Trophoblast cell (in vitro differentiated cells and primary cell): ENCODE measurements at places on chromosomes 3 and 15.

DNA sequence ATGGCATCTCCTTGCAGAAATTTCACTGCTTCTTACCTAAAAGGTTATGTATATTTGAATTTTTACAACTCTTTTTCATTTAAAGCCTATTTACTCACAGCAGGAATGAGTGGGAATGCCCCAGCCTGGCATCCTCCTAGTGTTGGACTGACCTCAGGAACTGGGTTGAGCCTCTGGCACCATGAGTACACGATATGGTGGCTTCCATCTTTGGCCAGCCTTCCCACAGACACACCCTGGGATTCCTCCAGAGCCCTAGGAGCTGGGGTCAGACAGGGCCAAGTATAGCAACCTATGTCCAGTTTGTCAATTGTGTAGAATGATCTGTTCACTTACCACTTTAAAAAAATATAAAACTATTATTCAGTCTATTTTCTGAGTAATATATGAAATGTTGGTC, 57.2 kb upstream of the HEG1 start:
- no peak overlapping the region for H3K4me3 ChIP-seq
- no peaks in the 10 kb centered on the region for H3K27me3 ChIP-seq
- peaks cover 14% of the 10 kb centered on the region for H3K4me1 ChIP-seq
- H3K36me3 ChIP-seq, result no peaks in the 10 kb centered on the region
- H3K27ac ChIP-seq, result no peak overlapping the region

GRCh38 chr3:172102123-172102882, 62.9 kb downstream of the FNDC3B start:
- H3K27ac ChIP-seq, result no peak overlapping the region
- peaks cover 2% of the 10 kb centered on the region for H3K4me1 ChIP-seq
- H3K36me3 ChIP-seq, result peaks cover 3% of the 10 kb centered on the region
- H3K4me3 ChIP-seq, result no peak overlapping the region

DNA sequence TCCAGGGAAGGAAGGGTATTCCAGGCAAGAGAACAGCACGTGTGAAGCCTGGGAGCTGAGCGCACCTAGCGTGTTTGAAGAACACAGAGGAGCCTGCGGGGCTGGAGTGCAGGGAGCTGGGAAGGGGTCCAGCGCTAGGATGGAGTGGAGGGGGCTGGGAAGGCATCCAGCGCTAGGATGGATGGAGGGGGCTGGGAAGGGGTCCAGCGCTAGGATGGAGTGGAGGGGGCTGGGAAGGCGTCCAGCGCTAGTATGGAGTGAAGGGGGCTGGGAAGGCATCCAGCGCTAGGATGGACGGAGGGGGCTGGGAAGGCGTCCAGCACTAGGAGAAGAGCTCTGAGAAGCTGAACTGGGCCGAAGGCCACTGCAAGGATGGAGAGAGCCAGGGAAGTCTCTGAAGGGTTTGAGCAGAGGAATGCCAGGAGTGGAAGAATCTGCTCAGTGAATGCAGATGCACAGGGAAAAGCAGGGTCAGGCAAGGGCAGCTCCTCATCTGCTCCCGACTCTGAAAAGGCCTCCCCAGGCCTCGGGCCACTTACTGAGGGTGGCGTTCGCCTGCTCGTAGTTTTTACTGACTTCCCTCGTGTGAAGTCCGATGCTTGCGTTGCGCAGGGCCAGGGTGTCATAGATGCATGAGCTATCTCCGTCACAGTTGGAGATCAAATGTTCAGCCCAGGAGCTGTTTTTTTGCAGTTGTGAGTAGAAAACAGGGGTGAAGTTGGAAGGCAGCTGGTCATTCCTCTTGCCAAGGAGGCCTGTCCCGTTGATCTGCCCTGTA, 39.8 kb downstream of the MUC20 start:
- no peaks in the 10 kb centered on the region for H3K27me3 ChIP-seq
- no peak overlapping the region for H3K4me3 ChIP-seq
- DNase-seq, result no peak
- H3K27ac ChIP-seq, result no peak overlapping the region
- H3K36me3 ChIP-seq, result no peaks in the 10 kb centered on the region

DNA sequence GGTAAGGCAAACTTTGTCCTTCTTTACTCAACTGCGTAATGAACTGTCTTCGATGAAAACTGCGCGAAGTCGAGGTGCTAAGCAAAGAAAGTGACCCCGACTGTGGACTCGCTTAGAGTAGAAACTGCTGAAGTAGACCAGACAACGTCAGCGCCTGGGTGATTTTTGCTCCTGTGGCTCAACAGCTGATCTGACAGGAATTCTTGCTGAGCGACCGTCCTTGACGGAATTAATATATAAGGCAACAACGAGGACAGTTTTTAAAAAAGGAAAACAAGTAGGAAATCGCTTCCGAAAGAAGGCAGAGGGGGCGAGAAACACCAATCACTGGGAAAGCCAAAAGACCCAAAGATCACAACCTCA, 541 bp downstream of the RPS27L start:
- no peaks in the 10 kb centered on the region for H3K27me3 ChIP-seq
- H3K4me3 ChIP-seq, result peak overlapping the region; percentile 89
- peak; percentile 39 for DNase-seq
- H3K27ac ChIP-seq, result peak overlapping the region; percentile 96
- H3K36me3 ChIP-seq, result peaks cover 11% of the 10 kb centered on the region

- H3K27ac ChIP-seq, result no peak overlapping the region
- no peak for DNase-seq
- peaks cover 31% of the 10 kb centered on the region for H3K36me3 ChIP-seq
- H3K27me3 ChIP-seq, result no peaks in the 10 kb centered on the region
- H3K4me1 ChIP-seq, result peaks cover 6% of the 10 kb centered on the region
- H3K4me3 ChIP-seq, result no peak overlapping the region
Measured at GRCh38 chr3:58173029-58173668, 37.6 kb downstream of the DNASE1L3 start.

DNA sequence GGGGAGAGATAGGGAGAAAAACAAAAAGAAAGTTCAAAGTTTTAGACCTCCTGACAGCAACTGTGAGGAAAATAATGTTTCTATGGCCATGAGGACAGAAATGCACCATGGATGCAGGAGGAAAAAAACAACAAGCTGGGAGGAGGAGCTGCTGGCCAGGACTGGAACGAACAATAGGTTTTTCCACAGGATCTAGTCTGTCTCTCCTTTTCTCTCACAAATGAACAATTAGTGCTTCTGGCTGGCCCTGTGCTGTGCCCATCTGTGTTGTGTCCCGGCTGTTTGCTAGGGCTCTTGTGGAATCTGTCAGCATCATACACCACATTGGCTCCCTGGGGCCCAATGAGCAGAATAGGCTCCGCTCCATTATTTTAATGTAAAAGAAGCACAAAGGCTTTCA, 15.2 kb downstream of the GK5 start:
- peaks cover 2% of the 10 kb centered on the region for H3K36me3 ChIP-seq
- DNase-seq, result no peak
- no peaks in the 10 kb centered on the region for H3K27me3 ChIP-seq
- H3K4me3 ChIP-seq, result no peak overlapping the region
- peak overlapping the region; percentile 81 for H3K27ac ChIP-seq

DNA sequence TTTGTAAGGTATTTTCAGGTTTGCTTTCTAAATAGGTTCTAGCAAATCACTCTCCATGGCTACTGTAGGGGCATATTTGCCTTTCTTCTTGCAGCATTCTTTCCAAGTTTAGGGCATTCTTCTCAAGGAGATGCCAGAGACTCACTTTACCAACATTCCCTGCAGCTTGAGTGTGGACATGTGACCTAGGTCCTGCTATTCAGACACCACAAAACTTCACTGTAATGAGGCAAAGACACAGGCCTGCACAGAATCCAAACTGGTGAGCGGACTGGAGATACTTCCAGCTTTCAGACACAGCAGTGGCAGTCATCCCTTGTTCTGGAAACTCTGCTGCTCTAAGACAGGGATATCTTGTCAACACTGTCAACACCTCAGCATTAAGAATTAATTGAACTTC, 146.4 kb upstream of the PFN2 start:
- H3K27me3 ChIP-seq, result no peaks in the 10 kb centered on the region
- H3K4me1 ChIP-seq, result peaks cover 8% of the 10 kb centered on the region
- peak overlapping the region; percentile 8 for H3K27ac ChIP-seq
- DNase-seq, result no peak

DNA sequence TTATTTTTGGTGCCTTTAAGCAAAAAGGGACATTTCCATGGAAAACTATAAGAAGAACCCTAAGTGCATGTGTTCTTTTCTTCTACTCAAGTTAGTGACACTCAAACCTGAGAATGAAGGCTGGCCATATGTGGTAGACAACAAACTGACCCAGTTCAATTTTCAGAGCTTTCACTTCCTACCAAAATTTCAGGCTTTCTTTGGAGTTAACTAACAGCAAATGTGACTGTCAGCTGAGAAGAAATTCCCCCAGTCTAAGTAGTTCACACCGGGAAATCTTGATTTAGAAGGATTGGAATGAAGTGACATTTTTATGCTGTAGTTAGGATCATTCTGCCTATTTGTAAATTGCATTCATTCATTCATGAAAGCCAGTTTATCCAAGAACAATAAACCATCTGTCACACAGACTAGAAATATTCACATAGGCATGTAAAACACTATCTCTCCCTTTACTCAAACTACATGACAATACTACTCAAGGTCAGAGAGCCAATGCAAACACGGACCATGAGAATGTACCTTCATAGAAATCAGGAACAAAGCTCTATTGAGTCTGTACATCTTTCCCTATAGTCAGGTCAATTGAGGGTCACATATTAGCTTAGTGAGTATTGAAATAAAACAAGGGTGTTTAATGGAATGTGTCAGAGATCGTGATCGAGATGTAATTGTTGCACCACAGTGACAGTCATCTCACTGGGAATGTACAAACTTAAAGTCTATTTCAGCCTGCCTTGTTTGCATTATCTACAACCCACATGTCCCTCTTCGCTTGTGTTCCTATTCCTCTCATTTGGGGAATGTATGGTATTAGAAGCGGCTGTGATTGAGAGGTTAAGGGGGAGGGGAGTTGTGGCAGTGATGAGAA, 113.8 kb upstream of the TGFBR2 start:
- no peaks in the 10 kb centered on the region for H3K27me3 ChIP-seq
- DNase-seq, result peak; percentile 77
- no peak overlapping the region for H3K27ac ChIP-seq
- no peak overlapping the region for H3K4me3 ChIP-seq
- H3K4me1 ChIP-seq, result peaks cover 14% of the 10 kb centered on the region

GRCh38 chr3:73007992-73008712, 11.5 kb downstream of the PPP4R2 start:
- peaks cover 26% of the 10 kb centered on the region for H3K36me3 ChIP-seq
- H3K27ac ChIP-seq, result no peak overlapping the region
- H3K4me3 ChIP-seq, result no peak overlapping the region
- H3K4me1 ChIP-seq, result peaks cover 3% of the 10 kb centered on the region

DNA sequence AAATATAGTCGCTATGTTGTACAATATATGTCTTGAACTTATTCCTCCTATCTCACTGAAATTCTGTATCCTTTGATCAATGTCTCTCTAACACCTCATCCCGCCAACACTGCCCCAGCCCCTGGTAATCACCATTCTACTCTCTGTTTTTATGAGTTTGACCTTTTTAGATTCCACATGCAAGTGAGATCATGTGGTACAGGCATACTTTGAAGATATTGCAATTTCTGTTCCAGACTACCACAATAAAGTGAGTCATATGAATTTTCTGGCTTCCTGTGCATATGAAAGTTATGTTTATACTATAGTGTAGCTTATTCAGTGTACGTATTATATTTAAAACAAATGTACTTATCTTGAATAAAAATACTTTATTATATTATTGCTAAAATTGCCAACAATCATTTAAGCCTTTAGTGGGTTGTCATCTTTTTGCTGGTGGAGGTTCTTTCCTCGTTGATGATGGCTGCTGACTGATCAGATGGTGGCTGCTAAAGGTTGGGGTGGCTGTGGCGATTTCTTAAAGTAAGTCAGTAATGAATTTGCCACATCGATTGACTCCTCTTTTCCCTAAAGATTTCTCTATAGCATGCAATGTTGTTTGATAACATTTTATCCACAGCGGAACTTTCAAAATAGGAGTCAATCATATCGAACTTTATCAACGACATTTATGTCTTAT, 257.2 kb downstream of the NFKBIZ start:
- H3K27me3 ChIP-seq, result no peaks in the 10 kb centered on the region
- no peak overlapping the region for H3K4me3 ChIP-seq
- no peaks in the 10 kb centered on the region for H3K36me3 ChIP-seq
- no peak overlapping the region for H3K27ac ChIP-seq
- DNase-seq, result no peak
- no peaks in the 10 kb centered on the region for H3K4me1 ChIP-seq

- no peak overlapping the region for H3K4me3 ChIP-seq
- peak; percentile 33 for DNase-seq
- H3K36me3 ChIP-seq, result peaks cover 37% of the 10 kb centered on the region
- no peaks in the 10 kb centered on the region for H3K27me3 ChIP-seq
- peaks cover 44% of the 10 kb centered on the region for H3K4me1 ChIP-seq
Measured at GRCh38 chr15:66764072-66764786, 62.2 kb downstream of the SMAD6 start.

- H3K4me1 ChIP-seq, result no peaks in the 10 kb centered on the region
- H3K27me3 ChIP-seq, result no peaks in the 10 kb centered on the region
- H3K27ac ChIP-seq, result no peak overlapping the region
- no peaks in the 10 kb centered on the region for H3K36me3 ChIP-seq
- no peak overlapping the region for H3K4me3 ChIP-seq
Measured at GRCh38 chr3:63473641-63474166, 178.8 kb upstream of the SNTN start.

- H3K27me3 ChIP-seq, result no peaks in the 10 kb centered on the region
- no peak for DNase-seq
- no peaks in the 10 kb centered on the region for H3K36me3 ChIP-seq
- H3K4me1 ChIP-seq, result no peaks in the 10 kb centered on the region
Measured at GRCh38 chr3:147915057-147915456, 505.9 kb downstream of the ZIC1 start.

- no peak for DNase-seq
- H3K4me3 ChIP-seq, result no peak overlapping the region
- H3K4me1 ChIP-seq, result no peaks in the 10 kb centered on the region
- no peaks in the 10 kb centered on the region for H3K36me3 ChIP-seq
- no peak overlapping the region for H3K27ac ChIP-seq
Measured at GRCh38 chr3:175041369-175041768, 182.2 kb downstream of the NAALADL2 start.
